ENCODE measurements at places on chromosomes 1 and 21.

DNA sequence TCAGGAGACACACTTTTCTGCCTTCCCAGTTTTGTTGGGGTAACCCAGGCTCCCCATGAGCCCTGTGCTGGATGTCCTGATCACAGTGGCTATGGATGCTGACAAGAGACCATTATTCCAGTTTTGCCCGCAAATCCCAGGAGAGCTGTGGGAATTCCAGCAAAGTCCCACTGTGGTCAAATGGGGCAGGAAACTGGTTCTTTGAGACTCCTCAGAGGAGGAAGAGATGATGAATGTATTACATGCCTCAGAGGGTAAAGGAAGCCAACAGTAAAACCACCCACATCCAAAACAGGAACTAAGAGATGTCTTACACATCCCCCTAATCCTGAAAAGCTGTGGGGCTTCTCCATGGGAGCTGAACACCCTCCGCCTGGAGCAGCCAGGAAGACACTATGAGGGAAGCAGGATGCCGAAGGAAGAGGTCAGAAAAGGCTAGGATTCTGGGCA is 12.8 kb upstream of the MPZL1 start:
- H3K27ac ChIP-seq: peak overlapping the region; percentile 37
- peaks cover 26% of the 10 kb centered on the region for H3K4me1 ChIP-seq
- DNase-seq: no peak
- peak overlapping the region; percentile 39 for H3K4me3 ChIP-seq
- H3K27me3 ChIP-seq: no peaks in the 10 kb centered on the region

DNA sequence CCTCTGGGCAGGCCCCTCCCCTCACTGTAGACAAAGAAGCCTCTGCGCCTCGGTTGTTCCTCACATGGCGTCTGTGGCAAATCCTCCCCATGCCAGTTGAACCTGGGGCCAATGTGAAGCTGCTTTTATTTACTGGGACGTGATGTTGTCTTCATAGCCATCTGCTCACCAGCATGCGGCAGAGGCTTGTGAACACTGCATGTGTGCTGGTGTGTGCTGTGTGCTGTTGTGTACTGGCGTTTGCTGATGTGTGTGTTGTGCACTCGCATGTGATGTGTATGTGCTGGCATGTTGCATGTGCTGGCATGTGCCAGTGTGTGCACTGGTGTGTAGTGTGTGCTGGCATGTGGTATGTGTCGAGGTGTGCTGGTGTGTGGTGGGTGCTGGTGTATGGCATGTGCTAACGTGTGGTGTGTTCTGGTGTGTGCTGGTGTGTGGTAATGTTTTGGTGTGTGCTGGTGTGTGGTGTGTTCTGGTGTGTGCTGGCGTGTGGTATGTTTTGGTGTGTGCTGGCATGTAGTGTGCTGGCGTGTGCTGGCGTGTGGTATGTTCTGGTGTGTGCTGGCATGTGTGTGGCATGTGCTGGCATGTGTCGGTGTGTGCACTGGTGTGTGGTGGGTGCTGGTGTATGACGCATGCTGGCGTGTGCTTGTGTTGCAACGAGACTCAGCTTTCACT is 37.2 kb upstream of the TRAPPC10 start:
- peak overlapping the region; percentile 55 for H3K4me3 ChIP-seq
- H3K36me3 ChIP-seq: peaks cover 3% of the 10 kb centered on the region
- peaks cover 11% of the 10 kb centered on the region for H3K4me1 ChIP-seq
- no peaks in the 10 kb centered on the region for H3K27me3 ChIP-seq

GRCh38 chr1:63099188-63099587 is 223.2 kb upstream of the FOXD3 start:
- peaks cover 35% of the 10 kb centered on the region for H3K27me3 ChIP-seq
- H3K4me3 ChIP-seq: no peak overlapping the region
- no peaks in the 10 kb centered on the region for H3K36me3 ChIP-seq
- no peaks in the 10 kb centered on the region for H3K4me1 ChIP-seq

DNA sequence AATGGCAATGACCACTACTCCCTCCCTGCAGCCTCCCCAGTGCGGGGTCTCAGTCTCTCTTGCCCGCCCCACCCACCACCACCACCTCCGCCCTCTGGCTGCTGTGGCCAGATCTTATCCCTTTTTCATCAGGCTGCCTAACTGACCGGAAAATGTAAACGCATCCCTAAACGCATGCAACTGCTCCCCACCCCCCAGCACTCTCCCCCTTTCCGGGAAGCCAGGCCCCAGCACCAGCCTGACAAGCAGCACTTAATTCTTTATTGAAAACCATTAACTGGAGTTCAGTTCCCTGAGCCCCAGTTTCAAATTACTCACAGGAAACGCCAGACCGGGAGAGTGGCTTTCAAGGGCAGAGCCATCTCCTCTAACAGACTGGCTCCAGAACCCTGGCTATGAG is 147.7 kb downstream of the DMRTA2 start:
- H3K4me3 ChIP-seq: no peak overlapping the region
- peaks cover 48% of the 10 kb centered on the region for H3K27me3 ChIP-seq
- no peak overlapping the region for H3K27ac ChIP-seq
- H3K4me1 ChIP-seq: no peaks in the 10 kb centered on the region
- DNase-seq: no peak
- no peaks in the 10 kb centered on the region for H3K36me3 ChIP-seq

- peak overlapping the region; percentile 82 for H3K4me3 ChIP-seq
- H3K27me3 ChIP-seq: peaks cover 37% of the 10 kb centered on the region
- DNase-seq: no peak
Measured at GRCh38 chr1:40784771-40785151, 1.2 kb downstream of the KCNQ4 start.

DNA sequence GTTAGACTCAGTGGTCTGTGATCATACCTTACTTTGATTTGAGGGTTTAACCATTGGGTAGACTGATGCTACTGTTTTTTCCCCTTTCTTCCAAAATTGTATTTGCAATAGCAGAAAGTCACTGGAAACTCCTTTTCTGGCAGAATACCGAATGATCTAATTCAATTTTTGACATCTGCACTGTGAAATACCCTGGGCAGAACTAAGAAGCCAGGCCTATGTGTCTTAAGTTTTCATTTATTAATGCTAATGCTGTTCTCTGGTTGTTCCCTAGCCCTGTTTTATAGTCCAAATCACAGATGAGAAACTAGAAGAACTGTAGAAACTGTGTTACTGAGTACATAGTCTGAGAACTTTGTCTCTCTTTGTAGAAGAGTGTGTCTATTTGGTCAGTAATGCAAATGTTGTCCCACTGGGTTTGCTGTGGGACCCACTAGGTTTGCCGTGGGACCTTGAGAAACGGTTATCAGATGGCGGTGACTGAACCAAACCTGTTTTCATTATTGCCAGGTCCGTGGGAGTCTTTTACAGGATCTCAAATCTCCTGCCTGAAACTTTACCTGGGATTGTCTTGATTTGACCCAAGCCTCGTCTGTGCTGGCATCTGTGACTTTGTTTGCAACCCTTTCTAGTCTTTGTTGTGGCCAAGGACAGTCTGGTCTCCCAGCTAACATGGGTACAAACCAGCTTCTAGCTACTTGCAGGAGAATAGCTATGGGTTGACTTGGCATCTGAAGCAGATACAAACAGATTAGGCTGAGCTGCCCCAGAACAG is 41.4 kb downstream of the PEX14 start:
- H3K4me3 ChIP-seq: peak overlapping the region; percentile 28
- no peak for DNase-seq
- H3K27me3 ChIP-seq: no peaks in the 10 kb centered on the region
- H3K27ac ChIP-seq: peak overlapping the region; percentile 94
- H3K36me3 ChIP-seq: peaks cover 4% of the 10 kb centered on the region
- peaks cover 57% of the 10 kb centered on the region for H3K4me1 ChIP-seq

GRCh38 chr1:221200464-221200863 is 321.2 kb downstream of the HLX start:
- no peak for DNase-seq
- H3K27ac ChIP-seq: no peak overlapping the region
- H3K4me3 ChIP-seq: no peak overlapping the region
- H3K36me3 ChIP-seq: no peaks in the 10 kb centered on the region

- no peak overlapping the region for H3K27ac ChIP-seq
- H3K4me1 ChIP-seq: no peaks in the 10 kb centered on the region
- no peak for DNase-seq
- H3K36me3 ChIP-seq: peaks cover 4% of the 10 kb centered on the region
- H3K27me3 ChIP-seq: peaks cover 18% of the 10 kb centered on the region
- H3K4me3 ChIP-seq: no peak overlapping the region
Measured at GRCh38 chr1:236978740-236979139, 25.5 kb downstream of the MT1HL1 start.

Measured in T-helper 17 cell (primary cell).